ENCODE measurements at places on chromosomes 5 and 9.

DNA sequence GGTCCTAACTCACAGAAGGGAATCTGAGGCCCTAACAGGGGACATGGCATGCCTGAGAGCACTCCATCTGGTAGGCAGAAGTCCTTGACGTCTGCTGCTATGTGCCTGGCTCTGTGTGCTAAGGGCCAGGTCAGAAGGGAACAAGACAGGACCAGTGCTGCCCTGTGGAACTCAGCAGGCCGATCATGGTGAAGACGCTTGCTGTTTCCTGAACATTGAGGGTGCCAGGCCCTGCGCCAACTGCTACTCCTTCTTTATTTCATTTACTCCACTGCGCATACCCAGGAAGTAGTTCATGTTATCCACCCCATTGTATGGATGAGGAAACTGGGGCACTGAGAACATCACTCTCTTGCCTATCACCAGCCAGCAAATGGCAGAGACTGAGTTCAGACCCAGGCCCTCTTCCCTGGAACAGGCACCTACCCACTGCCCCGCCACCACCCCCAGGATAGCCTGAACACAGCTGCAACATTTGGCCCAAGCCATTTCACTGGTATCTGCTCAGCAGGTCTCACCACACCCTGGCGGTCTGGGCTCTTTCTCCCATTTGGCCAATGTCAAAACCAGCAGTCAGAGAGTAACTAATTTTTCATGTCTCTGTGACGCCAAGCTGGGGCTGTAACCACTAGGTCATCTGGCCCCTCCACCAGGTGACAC, 24.8 kb upstream of the FOXI1 start:
- no peak for DNase-seq

DNA sequence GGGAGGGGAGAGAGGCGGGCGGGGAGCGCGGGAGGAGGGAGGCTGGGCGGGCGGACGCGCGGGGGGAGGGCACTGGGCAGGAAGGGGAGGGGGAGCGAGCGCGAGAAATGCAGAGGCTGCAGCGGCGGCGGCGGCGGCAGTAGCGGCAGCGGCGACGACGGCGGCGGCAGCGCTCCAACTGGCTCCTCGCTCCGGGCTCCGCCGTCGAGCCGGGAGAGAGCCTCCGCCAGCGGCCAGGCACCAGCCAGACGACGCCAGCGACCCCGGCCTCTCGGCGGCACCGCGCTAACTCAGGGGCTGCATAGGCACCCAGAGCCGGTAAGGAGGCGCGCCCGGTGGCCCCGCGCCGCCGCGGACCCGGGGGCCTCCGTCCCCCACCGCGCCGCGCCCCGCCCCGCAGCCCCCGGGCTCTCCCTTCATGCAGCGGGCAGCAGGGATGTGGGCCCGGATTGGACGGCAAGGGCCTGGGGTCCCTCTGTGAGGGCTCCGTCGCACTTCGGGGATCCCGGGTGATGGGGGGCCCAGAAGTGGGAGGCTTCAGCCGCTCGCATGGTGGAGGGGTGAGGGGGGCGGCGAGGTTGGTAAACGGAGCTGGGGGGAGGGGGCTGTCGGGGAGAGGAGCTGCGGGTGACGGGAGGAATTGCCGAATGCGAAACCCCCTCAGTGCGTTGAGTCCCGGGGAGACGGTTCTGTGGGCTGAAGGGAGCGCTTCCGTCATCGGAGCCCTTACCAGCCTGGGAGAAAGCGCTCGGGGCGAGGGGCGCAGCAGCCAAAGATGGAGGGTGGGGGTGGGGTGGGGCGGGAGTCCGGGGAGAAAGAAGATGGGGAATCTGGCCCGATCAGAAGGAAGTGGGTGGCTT, at the start of gene BASP1:
TSS of gene BASP1 (plus strand) at position 139 of the 860 bp plus-strand sequence. CDS start 57,586 bp downstream, outside the sequence.
- peak; percentile 8 for DNase-seq

DNA sequence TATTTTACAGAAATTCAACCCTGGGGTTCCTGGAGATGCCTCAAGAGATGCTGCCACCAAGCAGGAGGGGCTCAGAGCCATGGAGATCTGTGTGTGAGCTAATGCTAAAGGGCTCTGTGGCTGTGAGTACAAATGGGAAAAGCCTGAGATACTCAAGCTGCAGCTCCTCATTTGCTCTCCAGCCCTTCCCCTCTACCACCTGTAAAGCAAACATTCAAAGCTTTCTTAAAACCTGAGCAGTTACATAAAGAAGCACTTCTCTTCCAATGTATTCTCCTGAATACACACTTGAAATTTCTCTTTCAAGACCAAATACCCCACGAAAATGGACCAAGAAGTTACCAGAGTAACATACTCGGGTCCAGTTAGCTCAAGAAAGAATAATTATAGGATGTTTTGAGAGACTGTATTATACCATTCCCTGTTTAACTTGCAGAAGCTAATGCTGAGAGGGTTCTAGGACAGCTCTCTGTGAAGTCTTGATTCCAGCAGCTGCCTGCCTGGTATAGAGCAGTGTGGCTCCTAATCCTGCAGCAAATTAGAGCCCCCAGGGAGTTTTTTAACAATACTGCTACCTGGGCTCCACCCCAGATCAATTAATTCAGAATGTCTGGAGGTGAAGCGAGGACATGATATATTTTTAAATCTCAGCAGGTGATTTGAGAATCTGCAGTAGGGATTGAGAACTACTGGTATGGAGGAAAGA, 21.1 kb downstream of the RGS7BP start:
- DNase-seq: no peak

DNA sequence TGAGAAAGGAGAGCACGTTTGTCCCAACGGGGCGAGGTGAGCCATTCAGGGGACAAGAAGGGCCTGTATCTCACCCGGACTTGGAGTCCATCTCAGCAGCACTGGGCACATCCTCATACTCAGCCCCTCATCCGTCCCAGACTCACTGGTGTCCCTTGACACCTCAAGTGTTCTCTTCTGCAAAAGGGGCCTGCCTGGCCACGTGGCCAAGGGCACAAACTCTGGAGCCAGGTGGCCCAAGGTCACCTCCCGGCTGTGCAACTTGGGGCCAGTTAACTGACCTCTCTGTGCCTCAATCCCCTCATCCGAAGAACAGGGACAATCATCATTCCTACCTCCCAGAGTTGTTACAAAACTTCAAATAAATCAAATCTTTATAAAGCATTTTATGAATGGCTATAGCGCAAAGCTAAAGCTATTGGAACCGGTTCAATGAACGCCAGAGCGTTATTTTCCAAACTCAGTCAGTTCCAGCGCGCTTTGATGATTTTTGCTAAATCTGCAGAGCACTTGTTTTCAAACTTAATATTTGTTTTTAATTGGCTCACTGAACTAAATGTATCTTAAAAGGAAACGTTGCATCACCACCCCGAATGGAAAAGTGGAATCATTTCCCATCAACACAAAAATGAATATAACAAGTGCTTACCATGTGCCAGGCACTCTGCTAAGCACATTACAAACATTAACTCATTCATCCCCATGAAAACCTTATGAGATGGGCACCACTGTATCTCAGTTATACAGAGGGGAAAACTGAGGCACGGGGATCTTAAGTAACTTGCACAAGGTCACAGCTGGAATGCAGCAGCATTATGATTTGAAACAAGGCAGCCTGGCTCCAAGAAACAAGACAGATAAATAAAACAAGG, 49.3 kb downstream of the DUSP1 start:
- no peak for DNase-seq

- no peak for DNase-seq
Observed at GRCh38 chr9:34579104-34579807, 10.3 kb downstream of the CNTFR start.

DNA sequence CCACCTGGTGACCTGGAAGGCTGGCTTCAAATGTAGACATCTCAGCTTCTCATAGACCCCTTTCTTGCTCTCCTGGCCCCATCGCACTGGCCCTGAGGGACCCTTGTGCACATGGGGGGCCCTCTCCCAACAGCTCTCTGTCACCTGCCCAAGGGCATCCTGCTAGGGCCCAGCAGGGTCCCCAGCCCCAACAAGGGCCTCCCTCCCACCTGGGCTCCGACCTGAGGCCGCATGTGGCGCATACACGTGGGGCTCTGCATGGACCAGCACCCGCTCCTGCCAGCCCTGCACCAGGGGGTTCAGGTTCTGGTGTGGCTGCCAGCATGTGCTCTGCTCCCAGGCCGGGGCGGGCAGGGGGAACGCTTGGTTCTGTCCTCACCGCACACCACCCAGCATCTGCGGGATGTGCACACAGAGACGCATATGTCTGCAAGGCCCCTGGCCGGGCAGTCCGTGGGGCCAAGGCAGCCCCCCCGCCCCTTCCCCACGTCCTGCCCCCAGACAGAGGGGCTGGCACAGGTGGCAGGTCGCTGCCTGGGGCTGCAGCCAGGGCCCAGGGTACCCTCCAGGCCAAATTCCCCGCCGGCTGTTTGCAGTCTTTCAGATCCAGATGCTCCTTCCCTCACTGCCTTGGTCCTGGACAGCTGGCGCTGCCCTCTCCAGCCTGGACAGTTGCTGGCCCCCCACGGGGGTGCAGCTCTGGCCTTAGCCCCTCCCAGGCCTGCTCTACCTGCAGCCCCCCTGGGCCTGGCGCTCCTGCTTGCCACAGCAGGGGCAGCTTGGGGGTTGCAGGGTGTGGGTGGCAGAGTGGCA, 17.9 kb upstream of the NRARP start:
- no peak for DNase-seq

- no peak for DNase-seq
Observed at GRCh38 chr9:35682051-35682450, 7.7 kb downstream of the TPM2 start.

DNA sequence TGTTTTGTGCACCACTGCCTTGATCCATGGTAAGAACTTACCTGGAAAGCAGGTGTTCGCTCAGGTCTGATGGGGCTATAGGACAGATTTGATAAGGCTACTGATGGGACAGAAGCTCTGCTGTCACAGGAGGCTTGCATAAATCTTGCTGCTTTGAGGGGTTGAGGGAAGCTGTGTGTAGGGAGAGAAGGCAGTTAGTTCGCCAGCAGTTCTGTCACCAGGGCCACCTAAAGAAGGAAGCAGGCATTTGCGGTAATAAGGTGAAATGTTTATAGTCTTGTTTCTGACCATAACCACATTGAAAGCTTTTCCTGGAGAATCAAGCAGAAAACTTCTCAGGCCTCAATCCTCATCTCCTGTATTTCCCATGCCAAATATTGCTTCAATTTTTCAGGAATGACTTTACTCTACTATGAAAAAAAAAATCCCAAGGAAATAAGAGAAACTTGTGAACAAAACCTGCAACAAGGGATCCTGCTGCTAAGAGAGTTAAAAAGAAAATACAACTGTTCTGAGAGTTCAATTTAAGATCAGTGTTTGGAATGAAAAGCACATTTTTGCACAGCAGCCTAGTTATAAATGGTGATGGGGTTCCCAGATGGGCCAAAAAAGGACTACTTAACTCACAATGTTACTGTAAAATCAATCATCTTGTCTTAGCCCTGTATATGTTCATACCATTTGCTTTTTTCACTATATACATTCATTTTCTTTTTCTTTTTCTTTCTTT, 122.0 kb upstream of the RANBP3L start:
- no peak for DNase-seq

- no peak for DNase-seq
Observed at GRCh38 chr9:98570663-98571440, 137.9 kb downstream of the GABBR2 start.

DNA sequence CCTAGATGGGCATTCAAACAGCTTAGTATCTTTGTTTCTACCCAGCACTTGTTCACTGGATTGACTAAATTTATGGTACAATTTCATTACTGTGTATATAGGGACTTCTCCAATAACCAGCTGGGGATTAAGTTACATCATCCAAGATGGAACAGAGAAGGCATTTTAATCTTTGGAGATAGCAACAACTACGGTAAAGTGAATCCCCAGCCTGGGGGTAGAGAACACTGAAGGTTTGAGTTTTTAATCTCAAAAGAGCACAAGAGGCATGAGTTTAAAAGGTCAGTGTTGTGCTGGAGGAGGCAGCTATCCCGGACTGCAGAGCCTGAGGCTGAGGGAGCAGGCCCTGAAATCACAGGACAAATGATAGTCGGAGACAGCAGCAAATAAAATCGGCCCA, 28.6 kb downstream of the DDX31 start:
- no peak for DNase-seq

- DNase-seq: peak; percentile 54
Observed at GRCh38 chr9:127519301-127520166, 68.2 kb downstream of the LRSAM1 start.

GRCh38 chr5:141050622-141051520, at the start of gene PCDHB1:
PCDHB1 (plus strand) TSS chr5:141051374; CDS start chr5:141051471, 97 bp downstream.
- no peak for DNase-seq

DNA sequence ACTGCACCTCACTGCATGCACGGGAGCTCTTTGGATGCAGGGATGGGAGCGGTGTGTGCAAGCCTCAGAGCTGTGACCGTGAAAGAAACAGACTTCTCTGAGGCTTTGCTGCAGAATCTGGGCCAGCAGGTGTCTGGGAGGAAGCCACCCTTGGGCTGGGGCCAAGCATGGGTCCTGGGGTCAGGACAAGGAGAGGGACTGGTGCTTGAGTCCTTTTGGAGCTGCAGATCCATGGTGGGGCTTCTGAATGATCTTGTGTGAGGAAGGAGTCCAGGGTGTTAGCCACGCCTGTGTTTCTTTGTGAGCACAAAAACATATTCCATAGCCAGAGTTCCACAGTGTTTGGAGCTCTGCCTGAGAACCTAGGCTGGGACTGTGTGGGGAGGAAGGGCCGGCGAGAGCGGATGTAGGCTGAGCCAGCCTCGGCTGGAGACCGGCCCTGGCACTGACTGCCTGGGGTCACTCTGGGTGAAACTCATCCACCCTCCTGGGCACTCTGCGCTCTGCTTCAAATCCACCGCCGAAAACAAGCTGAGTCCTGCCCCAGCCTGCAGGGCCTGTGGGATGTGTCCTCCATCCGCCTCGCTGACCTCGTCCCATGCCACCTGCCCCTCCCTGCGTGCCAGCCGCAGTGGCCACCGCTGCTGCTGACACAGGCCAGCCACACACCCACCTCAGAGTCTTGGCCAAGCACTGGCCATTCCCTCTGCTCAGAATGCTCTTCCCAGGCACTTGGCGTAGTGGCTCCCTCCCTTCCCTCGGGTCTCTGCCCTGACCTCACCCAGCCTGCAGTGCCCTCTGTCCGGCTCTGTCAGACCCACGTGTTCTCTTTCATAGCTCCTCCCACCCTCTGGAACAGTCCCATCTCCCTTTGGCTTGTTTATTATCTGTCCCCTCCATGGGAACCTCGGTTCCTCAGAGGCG, 26.7 kb downstream of the ERGIC1 start:
- DNase-seq: no peak

GRCh38 chr9:134475011-134475790, 148.9 kb downstream of the RXRA start:
- no peak for DNase-seq

- peak; percentile 30 for DNase-seq
Observed at GRCh38 chr9:69519470-69520240, 152.5 kb downstream of the APBA1 start.

DNA sequence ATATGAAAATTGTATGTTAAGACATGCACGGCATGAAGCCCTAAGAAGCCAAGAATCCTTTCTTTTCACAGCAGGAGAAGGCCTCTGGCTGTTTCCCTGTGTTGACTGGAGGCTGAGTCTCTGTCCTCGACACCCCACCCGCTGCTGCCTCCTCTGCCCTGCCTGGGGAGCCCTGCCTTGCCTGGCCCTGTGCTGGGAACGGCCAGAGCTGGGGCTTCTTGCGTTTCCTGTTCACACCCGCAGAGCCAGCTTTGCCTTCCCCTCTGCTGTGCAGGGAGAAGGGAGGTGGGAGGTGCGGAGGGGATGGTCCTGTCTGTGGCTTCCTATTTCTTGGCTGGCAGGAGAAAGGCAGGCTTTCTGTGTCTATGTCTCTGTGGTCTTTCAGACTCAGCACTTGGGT, 6.9 kb upstream of the GMCL2 start:
- no peak for DNase-seq
